ENCODE measurements at places on chromosomes 7 and 10.

- peak; percentile 72 for DNase-seq
These were observed 1.0 kb downstream of the PRR15 start for GRCh38 chr7:29564496-29565223.

GRCh38 chr7:4556868-4557793 lies 125.0 kb upstream of the FOXK1 start:
- no peak for DNase-seq

GRCh38 chr7:123633553-123633952 lies 22.1 kb upstream of the LMOD2 start:
- no peak for DNase-seq

GRCh38 chr7:140702774-140703173 lies 6.3 kb downstream of the NDUFB2 start:
- DNase-seq = no peak

DNA sequence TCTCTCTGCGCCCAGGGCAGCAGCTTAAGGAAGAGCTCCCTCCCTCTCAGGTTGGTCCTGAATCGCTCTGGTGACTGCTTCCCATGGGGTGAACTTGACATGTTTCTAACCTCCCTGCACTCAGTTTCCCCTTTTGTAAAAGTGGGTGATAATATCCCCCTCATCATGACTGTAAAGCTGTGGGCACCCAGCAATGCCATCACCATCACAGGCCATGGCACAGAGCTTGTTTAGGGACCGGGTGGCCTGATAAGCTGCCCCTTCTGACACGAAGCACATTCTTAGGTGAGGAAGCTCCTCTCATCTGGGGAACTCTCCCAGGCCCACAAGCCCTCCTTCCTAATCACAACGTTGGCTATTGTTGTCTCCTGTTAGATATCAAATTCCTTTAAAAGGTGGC lies 972.8 kb upstream of the ZNF722 start:
- no peak for DNase-seq

- DNase-seq = no peak
These were observed 1.4 kb downstream of the SMO start for GRCh38 chr7:129189661-129190310.

GRCh38 chr10:3179174-3179573 lies 6.6 kb upstream of the PITRM1 start:
- DNase-seq = no peak

DNA sequence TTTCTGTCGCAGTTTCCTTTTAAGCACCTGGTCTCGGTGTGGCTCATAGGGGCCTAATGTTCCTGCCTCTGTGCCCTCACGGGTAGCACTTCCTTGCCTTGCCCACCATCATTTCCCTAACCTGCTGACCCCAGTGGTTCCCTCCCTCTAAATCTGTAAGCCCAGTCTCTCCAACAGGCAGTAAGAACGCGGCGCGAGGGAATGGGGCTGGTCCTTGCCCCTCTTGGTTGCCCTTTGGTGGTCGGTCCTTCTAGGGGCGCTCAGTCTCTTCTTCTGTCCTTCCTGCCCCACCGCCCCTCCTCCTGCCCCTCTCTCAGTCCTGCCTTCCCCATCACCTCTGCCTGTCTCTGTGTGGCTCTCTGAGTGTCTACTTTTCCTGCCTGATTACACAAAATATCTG lies 21.2 kb downstream of the EMX2 start:
- DNase-seq = no peak

DNA sequence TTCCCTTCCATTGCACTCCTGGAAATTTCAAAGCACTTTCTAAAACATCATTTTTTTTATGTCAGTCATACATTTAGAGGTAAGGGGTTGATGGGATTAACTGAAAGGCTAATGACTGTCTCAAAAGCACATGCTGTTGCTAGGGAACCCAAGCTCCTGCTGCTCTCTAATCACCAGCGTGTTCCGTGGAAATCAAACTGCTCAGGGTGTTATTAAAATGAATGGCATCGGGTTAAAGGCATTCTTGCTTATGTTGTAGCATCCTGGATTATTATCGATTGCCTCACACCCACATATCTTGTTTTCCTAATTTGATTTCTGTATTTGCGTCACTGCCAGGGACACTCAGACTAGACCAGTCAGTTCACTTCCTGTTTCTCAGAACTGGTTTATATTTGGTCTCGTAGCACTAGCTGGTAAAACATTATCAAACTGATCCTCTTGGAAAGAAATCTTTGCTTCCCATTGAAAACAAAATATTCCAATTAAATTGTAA lies 216.5 kb upstream of the MKLN1 start:
- DNase-seq = no peak

DNA sequence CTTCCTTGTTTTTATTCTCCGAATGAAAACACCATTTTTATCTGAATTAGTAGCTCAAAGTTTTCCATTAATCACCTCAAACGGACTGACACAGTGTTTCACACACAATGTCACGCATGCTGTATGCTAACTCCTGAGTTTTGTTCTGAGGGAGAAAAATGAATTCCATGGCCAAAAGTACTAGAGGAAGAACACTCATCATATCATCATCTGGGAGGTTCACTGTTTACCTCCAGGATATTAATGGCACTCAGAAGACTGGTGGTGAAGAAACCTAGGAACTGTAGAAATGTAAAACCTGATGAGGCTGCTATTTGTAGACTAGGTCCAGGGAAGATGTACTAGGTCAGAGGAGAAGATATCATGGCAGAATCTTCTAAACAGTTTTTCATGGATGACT lies 395.6 kb upstream of the ETV1 start:
- DNase-seq = no peak

GRCh38 chr7:11369696-11370095 lies 396.0 kb downstream of the PHF14 start:
- no peak for DNase-seq

DNA sequence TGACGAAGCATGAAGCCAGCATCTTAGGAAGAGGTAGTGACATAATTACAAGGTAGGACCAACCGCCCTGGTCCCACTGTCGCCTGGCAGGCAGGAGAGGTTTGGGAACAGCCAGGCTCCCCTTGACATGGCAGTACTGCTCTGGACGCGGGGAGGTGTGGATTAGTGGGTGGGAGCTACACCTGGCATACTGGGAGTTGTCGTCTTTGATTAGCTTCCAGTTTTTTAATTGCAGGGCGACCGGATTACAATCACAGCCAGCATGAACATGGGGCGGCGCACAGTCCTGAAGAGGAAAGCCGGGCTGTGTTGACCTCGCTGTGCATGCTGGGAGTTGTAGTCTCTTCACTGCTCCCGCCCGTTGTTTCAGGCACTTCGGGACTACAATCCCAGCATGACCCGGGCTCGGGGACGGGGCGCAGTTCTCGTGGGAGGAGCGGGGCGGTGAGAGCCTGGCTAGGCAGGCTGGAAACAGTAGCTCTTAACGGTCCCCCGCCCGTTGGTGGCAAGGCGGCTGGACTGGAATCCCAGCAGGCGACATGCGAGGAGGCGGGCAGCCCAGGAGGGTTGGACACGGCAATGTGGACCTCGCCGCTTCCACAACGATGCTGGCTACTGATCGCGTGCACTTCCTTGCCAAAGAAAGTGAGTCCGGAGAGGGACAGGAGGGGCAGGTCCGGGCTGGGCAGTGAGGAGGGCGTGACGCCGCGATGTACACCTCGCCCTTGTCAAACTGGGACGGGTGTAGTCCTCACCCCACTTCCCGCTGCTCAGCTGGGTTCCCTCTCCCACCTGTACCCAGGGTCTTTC lies 98.0 kb upstream of the ZNF722 start:
- DNase-seq = no peak

DNA sequence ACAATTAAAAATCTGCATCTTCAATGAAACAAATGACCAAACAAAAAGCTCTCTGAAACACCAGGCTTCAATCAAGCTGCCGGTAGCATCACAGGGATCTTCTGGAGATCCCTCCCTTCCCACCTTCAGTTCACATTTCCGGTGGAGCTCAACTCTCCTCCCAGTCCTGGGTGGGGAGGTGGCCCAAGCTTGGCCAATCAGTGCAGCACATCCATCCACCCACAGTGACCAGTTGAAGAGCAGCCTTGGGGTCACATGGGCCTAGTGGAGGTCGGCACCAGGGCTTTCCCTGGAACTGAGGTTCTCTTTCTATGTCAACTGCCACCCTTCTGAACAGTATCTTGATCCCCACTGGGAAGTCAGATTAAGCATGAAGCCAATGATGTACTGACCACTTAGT lies 620.1 kb upstream of the MGMT start:
- no peak for DNase-seq

DNA sequence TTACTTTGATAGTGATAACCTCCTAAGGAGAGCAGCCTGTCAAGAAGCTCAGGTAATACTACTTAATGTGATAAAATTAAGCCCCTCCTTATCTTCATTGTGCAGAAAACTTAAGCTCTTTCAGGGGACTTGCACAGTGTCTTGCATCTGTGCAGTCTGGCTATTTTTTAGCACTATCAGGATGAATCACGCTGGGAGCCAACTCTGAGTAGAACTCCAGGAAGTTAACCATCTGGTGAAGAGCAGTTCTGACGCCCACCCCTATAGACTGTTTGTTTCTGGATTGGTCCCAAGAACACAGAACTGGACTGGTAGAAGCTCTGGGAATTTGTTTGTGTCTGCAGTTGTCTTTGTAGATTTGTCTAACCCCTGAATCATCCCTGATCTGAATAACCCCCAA lies 41.9 kb downstream of the AGK start:
- DNase-seq = no peak

DNA sequence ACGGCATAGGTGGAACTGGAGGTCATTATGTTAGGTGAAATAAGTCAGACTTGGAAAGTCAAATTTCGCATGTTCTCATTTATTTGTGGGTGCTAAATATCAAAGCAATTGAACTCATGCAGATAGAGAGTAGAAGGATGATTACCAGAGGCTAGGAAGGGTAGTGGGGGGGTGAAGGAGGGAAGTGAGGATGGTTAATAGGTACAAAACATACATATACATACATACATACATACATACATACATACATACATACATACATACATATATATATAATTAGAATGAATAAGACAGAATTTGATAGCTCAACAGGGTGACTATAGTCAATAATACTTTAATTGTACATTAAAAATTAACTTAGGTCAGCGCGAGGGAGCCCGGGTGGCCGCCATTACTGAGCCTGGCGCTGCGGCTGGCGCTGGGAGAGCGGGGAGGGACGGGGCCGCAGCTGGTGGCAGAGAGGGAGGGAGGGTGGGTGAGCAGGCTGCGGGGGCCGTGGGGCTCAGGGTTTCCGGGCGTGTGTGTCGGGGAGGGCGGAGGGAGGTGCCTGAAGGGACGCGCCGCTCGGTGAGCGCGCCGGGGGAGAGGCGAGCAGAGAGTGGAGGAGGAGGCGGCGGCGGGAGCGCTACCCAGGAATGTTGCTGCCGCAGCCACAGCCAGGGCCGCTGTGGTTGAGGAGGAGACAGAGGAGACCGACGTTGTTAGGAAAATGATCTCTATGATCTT lies 85.8 kb upstream of the EGFR start:
- no peak for DNase-seq

GRCh38 chr7:157908006-157908782 lies 571.4 kb downstream of the DNAJB6 start:
- DNase-seq = no peak

DNA sequence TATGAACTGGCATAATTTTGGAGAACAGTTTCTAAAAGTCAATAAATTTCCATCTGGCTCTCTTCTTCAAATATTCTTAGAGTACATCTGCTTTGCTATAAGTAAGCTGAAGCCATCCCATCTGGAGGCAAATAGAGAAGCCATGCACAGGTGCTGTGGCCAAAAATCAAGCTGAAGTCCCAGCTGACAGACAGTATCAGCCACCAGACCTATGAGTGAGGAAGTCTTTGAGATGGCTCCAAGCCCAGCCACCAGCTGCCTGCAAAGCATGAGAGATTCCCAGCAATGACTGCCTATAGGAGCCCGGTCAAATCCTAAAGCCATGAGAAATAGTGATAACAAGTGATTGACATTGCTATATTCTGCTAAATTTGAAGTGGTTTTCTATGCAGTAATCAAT lies 21.7 kb upstream of the PRSS58 start:
- DNase-seq = no peak

DNA sequence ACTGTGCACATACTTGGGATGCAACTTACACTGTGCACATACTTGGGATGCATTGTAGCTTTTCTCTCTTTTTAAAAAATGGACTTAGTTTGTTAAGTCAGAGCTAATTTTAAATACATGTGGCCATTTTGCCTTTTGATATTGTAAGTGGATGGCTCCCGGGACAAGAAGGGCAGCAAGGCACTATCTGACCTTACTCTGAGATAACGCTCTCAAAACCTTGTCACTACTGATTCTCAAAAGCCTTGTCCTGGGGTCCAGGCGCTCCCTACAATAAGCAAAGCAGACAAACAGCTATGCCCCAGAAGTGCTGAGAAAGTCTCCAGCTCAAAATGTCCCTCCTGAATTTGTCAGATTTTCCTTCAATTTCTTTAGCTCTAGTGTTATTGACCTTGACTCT lies 66.9 kb upstream of the CACNB2 start:
- DNase-seq = no peak

GRCh38 chr7:159027056-159027788 lies 117.4 kb downstream of the VIPR2 start:
- no peak for DNase-seq

DNA sequence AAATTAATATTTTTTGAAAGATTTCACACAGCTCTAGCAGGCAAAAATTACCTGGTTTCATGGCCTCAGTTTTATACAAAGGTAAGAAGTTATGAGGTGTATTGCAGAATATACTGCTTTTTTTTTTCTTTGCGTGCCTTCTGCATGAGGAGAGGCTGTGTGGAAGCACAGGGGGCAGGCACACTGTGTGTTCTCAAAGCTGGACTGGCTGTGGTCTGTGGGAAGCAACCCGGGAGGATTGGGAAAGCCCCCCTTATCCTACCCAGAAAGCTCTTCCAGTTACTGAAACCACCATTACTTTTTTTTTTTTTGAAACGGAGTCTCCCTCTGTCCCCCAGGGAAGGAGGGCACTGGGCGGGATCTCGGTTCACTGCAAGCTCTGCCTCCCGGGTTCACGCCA lies 25.0 kb downstream of the ADARB2 start:
- no peak for DNase-seq

GRCh38 chr7:68176974-68177373 lies 1180.3 kb downstream of the TYW1 start:
- no peak for DNase-seq

DNA sequence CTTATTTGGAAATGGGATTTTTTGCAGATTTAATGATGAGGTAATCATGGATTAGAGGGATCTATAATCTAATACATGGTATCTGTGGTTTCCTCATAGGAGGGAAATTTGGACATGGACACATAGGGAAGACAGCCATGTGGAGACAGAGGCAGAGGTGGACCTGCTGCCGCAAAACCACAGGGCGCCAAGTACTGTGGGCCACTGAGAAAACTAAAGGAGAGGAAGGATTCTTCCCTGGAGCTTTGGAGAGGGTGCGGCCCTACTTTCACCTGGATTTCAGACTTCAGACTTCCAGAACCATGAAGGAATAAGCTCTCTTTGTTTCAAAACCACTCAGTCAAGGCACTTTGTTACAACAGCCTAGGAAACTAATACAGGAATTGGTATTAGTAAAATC lies 149.4 kb upstream of the AKR1E2 start:
- no peak for DNase-seq

- no peak for DNase-seq
These were observed 26.9 kb downstream of the TWIST1 start for GRCh38 chr7:19090526-19090925.

DNA sequence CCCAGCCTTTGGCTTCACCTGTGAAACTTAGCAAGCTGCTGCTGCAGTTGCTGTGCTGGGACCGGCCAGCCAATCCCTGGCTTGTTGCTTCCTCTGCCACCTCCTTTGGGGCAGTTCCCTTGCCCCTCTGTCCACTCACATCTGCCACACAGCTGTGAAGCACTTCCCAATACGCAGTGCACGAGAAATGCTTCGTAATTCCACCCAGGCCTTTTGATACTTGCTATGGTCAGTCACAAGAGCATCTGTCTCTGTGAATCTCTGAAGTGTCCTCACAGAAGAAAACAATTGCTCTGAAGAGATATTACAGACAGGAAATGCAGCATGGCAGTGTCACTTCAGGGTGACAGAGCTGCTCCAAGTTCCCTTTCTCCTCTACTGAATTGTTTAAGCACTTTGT lies 208.5 kb downstream of the PTEN start:
- DNase-seq = no peak

Data from RWPE2 (cell line).